ENCODE measurements at places on chromosomes 16 and 17.

- no peak for DNase-seq
These were observed 58.6 kb downstream of the EMP2 start for GRCh38 chr16:10521681-10522274.

DNA sequence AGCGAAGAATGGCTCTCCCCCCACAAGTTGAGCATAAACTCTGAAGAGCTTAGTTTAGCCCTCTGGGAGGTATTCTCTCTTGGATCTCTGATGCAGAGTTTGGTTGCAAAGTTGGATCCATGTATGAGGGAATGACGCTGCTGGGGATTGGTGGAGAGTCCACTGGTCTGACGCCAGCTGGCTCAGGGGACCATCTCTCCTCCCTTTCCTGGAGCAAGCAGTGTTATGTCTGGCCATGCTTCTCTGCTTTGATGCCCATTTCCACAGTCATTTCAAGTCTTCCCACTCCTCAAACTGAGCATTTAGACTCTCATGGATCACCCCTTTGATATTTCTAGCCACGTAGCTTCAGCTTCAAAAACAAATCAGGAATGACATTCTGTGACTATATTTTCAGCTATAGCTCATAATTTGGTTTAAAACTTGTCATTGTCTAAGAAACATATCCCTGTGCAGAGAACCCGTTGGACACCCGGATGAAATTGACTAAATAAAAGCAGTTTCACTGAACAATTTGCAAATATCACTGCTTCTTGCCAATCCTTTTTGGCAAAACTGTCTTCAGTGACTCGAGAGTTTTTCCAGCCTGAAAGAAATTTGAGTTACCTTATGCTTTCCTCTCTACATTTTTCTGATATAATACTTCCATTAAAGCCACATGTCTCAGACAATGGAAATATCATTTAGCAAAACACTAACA, 193.4 kb upstream of the CDH11 start:
- DNase-seq, result no peak

DNA sequence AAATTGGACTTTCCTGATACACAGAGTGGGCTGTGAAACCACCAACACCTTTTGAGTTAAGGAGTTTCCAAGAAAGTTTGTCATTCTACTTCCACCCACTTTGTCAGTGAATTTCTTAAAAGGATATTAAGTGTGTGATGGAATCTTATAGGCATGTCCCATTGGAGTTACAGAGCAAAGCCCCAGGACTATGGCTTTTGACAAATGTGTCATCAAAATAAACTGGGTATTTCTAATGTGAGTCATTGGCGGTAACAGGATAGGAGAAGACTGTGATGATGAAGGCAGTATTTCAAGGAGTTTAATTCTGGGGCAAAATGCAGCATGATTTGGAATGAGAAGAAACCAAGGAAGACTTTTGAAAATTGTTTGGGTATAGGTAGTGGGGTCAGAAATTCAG, 1013.8 kb upstream of the EEF2KMT start:
- DNase-seq, result no peak

DNA sequence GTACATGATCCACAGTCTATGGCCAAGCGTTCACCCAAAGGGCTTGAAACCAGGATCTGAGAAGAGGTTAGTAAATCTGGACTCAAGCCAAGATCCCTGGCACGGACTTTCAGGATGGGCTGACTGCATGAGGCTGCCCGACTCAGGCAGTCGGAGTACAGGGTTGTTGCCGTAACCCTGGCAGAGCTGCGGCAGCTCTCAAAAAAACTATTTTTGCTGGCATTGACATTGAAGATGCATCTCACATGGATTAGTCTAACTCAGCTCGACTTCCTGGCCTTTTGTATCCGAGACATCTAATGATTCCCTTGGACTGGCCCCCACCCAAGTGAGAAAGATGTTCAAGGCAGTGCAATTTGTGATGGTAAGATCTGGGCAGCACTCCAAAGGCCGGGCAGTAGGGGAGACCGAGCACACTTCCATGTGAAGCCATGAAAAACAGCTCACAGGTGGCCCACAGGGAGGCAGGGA, 6.2 kb downstream of the SLC47A1 start:
- no peak for DNase-seq

Data from CD4-positive, alpha-beta T cell (primary cell).